ENCODE measurements at places on chromosomes 13 and 19.
A peak's percentile ranks its signal among the peaks of the same experiment; 100 is the strongest.

DNA sequence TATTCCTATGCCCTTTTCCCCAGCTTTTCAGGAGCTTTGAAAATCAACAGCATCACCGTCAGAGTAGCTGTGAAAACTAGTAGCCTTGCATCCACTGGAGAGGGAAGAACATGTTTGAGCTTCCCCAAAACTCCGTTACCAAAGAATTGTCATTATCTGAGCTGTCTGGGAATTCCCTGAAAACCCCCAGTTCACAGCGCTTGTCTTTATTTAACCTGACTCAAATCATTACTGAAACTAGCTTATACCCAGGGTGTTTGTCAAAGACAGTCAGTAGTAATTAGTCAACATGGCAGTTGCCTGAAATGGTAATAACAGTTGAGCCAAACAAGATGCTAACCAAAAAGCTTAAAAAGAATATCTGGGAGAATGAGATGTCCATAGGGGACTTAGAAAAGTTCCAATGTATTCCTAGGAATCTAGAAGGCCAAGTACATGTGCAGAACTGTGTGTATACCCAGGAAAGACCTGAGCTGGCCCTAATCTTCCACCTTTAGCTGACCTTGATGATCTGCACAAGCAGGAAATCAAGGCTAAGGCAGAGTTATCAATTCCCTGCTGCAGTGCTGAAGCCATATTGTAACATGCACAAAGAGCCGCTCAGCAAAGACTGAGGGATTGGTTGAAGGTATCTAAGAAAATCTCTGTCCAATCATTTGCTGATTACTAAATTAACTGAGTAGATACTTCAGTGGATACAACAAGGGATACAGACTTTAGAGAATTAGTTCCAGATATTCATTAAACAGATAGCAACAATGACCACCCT, 130.8 kb downstream of the KL start:
- no peak for DNase-seq

DNA sequence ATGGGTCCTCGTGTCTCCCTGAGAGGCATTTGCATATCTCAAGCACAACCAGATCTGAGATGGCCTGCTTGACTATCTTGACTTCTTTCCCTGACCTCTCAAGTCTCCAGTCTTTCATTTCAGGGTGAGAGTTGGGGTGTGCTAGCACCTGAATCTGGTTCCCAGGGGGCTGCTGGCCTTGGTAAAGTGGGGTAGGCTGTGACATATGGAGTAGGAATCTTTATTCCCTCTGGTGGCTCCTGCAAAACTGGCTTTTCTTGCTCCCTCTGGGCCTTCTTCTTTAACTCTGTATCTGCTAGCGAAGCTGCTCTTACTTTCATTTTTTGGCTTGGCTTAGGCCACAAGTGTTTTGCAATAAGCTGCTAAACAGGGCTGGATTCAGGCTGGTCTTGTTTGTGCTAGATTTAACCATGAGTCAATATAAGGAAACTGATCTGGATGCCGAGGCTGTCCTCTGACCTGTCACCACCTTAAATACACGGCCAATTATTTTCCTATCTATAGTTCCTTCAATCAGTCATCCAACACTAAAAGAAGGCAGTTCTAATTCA, 42.3 kb downstream of the ZNF493 start:
- DNase-seq = no peak

DNA sequence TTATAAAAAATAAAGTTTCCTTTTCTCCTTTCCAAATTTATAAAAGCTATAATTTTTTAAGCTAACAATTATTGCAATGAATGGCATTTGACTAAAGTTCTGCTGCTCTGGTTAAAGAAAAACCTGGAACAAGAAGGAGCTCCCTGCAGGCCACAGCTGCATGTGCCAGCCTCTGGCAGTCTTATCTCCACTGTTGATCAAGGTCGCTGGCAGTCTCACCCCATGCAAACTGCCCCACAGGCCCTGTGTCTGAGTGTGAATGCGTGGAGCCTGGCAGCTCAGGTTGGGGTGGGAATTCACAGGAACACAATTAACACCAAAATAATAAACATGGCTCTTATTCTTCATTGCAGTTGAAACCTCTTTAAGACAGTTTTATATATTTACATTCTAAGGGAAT, 30.2 kb upstream of the FREM2 start:
- DNase-seq = no peak

GRCh38 chr19:34186205-34186604, 13.9 kb downstream of the LSM14A start:
- DNase-seq = no peak

- DNase-seq = peak; percentile 28
Observed at GRCh38 chr19:57560049-57560491, 407 bp upstream of the ZNF550 start.

GRCh38 chr13:22717036-22717435, 463.7 kb upstream of the SGCG start:
- no peak for DNase-seq

DNA sequence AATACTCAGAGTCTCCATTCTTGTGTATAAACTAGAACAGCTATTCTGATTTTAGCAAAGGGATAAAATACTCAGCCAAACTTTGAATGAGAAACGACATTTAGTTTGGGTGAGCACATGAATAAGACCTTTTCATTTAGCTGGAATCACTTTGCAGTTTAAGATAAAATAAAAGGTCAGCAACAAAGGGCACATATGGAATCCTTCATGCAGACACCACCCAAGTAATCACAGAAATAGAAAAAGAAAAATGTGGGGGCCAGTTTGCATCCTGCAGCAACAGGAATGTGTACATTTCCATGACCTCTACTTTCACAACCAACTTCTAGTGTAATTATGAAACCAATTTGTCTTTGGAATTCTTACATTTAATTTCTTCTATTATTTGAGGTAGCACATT, 1637.4 kb downstream of the PCDH9 start:
- DNase-seq = no peak

GRCh38 chr19:1860821-1861598, 2.4 kb downstream of the KLF16 start:
- no peak for DNase-seq

DNA sequence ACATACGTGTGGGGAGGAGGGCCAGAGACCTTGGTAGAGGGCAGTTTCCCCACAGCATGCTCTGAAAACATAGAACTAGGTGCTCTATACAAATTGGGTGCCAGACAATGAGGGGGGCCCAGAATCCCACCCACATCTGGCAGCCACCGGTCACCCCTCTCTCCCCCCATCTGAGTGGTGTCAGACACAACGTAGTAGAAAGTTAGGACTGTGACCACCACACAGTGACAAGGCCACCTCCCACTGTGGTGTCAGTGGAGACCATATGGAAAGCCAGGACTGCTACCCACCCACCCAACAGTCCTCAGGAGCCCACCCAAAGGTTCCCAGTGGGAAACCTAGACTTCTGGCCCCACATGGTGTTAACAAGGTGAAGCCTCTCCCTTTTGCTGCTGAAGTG, 2.1 kb upstream of the ATP4B start:
- no peak for DNase-seq

DNA sequence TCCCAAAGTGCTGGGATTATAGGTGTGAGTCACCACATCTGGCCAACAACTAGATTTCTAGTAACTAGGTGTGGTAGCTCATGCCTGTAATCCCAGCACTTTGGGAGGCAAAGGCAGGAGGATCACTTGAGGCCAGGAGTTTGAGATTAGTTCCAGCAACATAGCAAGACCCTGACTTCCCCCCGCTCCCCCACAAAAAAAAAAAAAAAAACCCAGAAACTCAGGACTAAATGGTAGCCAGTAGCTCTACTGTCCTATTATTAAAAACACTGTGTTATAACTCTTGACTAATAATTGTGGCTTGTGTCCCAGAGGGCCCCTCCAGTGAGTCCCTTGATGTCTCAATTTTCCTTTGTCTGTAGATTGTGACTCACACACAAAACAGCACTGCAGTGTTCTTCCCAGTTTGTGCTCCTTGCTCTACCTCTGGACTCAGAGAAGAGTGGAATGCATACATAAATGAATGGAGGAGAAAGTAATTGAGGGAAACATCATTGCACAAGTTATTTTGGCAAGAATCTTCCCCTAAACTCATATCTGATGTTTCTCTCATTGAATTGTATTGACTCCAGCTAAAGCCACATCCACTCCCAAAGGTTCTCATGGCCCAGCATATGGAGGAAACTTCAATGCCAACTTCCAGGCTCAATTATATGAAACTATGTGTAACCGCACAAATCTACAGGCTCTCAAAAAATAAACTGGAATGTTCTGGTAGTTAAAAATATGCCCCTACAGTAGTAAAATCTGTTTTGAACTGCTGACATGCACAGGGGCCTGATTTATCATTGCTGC, 8.8 kb downstream of the TPT1 start:
- DNase-seq = peak; percentile 72

DNA sequence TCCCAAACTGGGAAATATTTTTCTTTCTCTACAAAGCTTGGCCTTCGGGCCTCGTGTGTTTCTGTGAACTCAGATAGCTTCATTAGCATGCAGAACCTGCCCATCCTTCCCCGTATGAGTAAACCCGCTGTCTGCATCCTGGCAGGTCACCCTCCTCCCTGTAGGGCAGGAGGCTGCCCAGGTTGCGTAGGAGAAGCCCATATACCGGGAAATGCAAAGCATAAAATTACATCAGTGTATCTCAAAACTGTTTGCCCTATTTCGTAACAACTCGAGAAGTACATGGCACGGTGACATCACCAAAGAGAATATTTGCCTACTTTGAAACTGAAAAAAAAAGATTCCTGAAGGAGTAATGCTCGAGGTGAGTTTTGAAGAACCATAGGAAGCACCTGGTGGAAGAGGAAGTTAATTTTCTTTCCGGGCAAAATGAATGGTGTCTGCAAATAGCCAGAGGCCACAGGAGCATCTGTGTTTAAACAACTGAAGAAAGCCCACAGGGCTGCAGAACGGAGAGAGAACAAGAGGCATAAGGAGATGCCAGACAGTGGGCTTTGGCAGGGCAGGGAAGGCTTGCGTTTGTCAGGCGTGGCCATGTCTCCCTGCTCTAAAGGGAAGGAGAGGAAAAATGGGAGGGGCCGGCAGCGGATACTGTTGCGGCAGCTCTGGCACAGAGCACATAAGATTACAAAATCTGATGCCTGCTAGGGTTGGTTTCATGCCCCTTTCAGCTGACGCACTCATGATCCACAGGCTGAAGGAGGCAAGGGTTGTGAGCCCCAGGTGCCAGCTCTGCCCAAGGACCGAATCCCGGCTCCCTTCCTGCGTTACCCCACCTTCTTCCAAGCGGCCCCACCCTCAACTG, 81.4 kb downstream of the IRS2 start:
- DNase-seq = no peak

Data from AG04449 (cell line).